Colonic mucosa (tissue), 4 donors: ENCODE measurements at places on chromosomes 3 and 15. TPM values are rescaled to one million over a fixed set of nuclear protein-coding genes. Genes with fewer than 3 reads are reported as not detected.

DNA sequence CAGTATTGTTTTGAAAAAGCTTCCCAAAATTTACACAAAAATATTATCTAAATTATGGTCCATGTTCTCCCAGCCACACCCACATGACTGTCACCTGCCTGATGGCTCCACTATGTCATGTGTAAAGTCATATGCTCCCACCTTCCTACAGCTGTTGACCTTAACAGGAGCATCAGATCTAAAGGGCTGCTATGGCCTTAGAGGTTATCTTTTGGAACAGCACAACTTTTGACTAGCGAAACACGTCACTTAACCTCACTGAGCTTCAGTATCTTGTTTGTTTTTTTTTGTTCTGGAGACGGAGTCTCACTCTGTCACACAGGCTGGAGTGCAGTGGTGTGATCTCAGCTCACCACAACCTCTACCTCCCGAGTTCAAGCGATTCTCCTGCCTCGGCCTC, 64.4 kb downstream of the PRKAR2A start:
- no peak for DNase-seq
- no peaks in the 10 kb centered on the region for H3K36me3 ChIP-seq
- no peak overlapping the region for H3K4me3 ChIP-seq
- H3K4me1 ChIP-seq, result no peaks in the 10 kb centered on the region
- no peaks in the 10 kb centered on the region for H3K27me3 ChIP-seq

DNA sequence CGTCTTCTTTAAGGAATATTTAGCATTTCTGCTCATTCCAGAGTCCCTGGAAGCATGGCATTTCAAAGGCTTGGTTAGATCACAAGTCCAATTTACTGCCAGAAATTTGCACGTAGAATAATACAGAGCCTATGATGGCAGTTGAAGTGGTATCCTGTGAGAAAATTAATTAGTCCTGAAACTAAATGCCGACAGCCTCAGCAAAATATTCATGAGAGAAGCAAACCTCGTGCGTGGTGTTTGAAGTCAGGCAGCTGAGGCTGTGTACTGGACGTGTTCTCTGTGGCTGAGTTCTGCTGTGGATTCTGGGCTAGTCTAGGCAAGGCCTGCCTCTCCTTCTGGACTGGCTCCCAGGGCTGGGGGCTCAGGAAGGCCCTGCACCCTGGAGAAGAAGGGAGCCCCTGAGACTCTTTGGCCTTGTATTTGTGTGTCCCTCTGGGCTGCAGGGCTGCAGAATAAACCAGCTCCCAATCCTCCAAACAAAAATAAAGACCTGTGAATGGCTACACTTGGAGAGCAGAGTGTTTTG, 106.6 kb downstream of the APBA2 start:
- H3K36me3 ChIP-seq, result no peaks in the 10 kb centered on the region
- no peaks in the 10 kb centered on the region for H3K27me3 ChIP-seq
- no peaks in the 10 kb centered on the region for H3K4me1 ChIP-seq
- H3K27ac ChIP-seq, result no peak overlapping the region
- H3K4me3 ChIP-seq, result no peak overlapping the region

DNA sequence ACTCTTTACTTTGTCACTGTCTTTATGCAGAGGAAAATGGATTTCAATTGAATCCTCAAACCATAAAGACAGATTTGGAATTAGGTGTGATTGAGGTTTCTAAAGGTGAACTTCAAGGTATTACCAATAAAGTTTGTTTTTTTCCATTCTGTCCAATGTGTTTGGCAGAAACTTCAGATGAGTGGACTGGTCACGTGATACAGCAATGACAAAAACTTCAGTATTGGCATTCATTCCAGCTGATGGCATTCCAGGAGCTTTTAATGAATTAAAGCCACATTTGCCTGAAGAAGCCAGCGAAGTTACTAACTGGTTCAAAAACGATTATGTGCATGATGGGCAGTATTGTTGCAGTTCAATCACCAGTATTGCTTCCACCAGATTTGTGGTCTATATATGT, 4.5 kb upstream of the MASP1 start:
- H3K36me3 ChIP-seq, result no peaks in the 10 kb centered on the region
- H3K4me1 ChIP-seq, result no peaks in the 10 kb centered on the region
- H3K27ac ChIP-seq, result no peak overlapping the region
- no peak overlapping the region for H3K4me3 ChIP-seq

The IMPG2 gene
- total RNA-seq, result not detected

GRCh38 chr3:186425788-186426730, 64.0 kb upstream of the DGKG start:
- H3K27ac ChIP-seq, result no peak overlapping the region
- no peak for DNase-seq
- no peaks in the 10 kb centered on the region for H3K4me1 ChIP-seq
- H3K27me3 ChIP-seq, result no peaks in the 10 kb centered on the region
- H3K4me3 ChIP-seq, result no peak overlapping the region

- no peak overlapping the region for H3K27ac ChIP-seq
- DNase-seq, result no peak
- H3K4me1 ChIP-seq, result no peaks in the 10 kb centered on the region
- H3K36me3 ChIP-seq, result no peaks in the 10 kb centered on the region
- no peaks in the 10 kb centered on the region for H3K27me3 ChIP-seq
- no peak overlapping the region for H3K4me3 ChIP-seq
Measured at GRCh38 chr3:19711160-19711782, 222.7 kb downstream of the EFHB start.
